ENCODE measurements at places on chromosomes 3 and 15.

DNA sequence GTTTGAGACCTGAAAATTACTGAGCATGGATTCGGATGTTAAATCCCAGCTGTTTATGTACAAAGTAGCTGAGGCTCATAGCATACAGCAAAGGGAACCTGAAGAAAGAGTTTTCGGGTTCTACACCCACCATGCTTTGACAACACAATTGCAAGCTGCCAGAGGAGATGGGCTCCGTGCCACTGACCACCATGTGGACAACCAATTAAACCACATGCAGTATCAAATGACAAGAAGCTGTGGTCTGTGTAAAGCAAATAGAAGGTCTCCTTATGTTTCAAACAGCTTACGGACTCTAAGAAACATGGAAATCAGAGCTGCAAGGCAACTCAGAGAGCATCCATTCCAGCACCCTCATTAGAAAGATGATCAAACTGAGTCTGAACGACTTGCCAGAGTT, 12.9 kb downstream of the GABRB3 start:
- no peak for DNase-seq

DNA sequence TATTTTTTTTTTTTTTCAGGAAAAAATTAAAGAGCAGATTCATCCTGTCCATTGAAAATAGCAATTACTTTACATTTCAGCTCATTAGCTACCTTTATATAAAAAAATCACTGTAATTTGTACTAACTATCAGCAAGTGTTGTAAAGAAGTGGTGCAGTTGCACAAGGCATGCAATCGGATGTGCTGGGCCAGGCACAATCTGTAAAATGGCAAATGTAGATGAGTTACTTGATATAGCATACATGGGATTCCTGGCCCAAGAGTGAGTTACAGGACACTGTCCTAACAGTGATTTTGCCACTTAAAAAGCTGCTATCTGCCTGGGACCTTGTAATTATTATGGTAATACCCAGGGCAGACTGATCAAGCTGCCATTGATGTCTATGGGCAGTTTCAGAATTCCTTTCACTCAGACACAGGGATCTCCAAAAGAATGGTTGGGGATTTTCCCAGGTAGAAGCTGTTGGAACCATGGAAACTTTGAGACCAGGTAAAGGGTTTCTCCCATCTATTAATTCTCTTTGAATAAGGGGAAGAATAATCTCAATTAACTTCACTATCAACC, 182.2 kb upstream of the ICE2 start:
- DNase-seq = no peak

GRCh38 chr3:36227980-36228379, 152.3 kb upstream of the STAC start:
- no peak for DNase-seq

DNA sequence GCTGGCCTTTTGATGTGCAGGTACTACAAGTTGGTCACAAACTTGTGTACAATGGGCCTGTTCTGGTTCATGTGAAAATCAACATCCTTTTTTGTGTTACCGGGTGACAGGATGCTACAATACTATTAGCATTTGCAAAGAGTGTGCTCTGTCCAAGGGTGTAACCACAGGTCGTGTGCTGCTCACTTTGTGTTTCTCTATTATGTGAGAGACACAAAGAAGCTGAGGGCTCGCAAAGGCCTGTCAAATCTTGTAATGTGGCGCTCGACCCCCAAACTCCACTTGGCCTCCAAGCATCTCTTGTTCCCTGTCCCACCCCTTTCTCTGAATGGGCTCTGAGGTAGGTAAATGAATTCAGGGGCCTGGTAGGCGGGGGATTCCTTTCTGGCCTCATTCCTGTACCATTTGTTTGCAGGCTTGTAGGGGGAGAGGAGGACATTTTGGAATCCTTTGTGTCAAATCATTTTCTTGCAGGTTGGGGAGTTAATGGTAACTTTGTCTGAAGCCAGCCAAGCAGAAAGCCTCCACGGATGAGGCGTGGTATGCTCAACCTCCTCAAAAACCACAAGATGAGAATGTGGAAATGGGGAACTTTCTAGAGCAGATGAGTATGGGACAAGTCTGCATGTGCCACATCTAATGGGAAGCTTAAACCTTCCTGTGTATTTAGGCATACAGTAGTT, 109.1 kb downstream of the OPA1 start:
- no peak for DNase-seq

GRCh38 chr3:101675709-101676215, 1.2 kb downstream of the ZBTB11 start:
- DNase-seq = no peak

DNA sequence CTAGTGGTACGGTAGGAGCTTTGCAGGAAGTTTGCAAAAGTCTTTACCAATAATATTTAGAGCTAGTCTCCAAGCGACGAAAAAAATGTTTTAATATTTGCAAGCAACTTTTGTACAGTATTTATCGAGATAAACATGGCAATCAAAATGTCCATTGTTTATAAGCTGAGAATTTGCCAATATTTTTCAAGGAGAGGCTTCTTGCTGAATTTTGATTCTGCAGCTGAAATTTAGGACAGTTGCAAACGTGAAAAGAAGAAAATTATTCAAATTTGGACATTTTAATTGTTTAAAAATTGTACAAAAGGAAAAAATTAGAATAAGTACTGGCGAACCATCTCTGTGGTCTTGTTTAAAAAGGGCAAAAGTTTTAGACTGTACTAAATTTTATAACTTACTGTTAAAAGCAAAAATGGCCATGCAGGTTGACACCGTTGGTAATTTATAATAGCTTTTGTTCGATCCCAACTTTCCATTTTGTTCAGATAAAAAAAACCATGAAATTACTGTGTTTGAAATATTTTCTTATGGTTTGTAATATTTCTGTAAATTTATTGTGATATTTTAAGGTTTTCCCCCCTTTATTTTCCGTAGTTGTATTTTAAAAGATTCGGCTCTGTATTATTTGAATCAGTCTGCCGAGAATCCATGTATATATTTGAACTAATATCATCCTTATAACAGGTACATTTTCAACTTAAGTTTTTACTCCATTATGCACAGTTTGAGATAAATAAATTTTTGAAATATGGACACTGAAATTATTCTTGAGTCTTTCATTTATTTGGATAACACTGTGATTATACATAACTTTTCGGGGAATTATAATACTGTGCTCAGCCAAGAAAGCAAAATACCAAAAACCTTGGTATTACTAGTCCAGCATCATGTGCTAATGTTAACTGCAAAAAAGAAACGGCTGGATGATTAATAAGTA, 2.2 kb downstream of the SOX2 start:
- DNase-seq = no peak

- no peak for DNase-seq
Observed at GRCh38 chr3:18027161-18027939, 284.9 kb upstream of the TBC1D5 start.

DNA sequence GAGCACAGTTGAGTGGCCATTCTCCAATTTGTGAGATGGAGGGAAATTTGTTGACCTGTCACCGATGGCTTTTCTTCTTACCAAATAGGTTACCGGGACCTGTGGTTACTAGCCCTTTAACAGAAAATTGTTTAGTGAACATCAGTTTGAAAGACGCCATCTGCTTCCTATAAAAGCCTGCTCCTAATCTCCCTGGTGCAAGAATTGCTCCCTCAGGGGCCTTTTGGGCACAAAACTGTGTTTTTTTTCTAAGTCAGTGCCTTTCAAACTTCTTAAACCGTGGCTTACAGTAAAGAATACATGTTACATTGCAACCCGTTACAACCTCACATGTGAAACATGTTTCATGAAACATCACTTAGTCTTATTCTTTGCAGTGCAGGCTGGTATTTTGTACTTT, 15.0 kb downstream of the CACNA2D3 start:
- no peak for DNase-seq

GRCh38 chr3:73520931-73521461, 103.7 kb downstream of the PDZRN3 start:
- no peak for DNase-seq

DNA sequence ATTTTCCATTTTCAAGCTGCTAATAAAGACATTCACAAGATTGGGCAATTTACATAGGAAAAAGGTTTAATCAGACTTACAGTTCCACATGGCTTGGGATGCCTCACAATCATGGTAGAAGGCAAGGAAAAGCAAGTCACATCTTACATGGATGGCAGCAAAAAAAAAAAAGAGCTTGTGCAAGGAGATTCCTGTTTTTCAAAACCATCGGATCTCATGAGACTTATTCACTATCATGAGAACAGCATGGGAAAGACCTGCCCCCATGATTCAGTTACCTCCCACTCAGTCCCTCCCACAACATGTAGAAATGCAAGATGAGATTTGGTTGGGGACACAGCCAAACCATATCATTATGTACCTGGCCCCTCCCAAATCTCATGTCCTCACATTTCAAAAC, 202.0 kb downstream of the FNDC3B start:
- no peak for DNase-seq

GRCh38 chr3:153038779-153039178, 123.2 kb upstream of the RAP2B start:
- no peak for DNase-seq

GRCh38 chr3:125054449-125055329, 1.1 kb downstream of the HEG1 start:
- DNase-seq = no peak

DNA sequence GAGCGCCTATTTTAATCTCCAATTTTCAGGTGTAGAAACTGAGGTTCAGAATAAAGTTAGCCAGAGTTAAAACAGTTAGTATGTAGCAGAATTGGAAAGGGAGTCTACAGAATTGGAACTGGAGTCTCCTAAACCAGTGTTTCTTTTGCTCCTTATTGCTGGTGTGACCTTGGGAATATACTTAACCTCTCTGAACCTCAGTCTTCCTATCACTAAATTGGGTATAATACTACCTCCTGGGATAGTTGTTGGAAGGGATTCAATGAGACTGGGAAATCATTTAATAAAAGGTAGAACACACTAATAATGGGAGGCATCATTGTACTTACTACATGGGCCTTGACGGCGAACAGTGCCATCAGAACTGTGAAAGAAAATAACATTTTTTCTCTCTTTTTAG, 55.1 kb downstream of the LPP start:
- DNase-seq = no peak

- no peak for DNase-seq
Observed at GRCh38 chr15:58447271-58448010, 15.7 kb downstream of the LIPC start.

GRCh38 chr3:124584552-124585391, 145.5 kb upstream of the UMPS start:
- DNase-seq = no peak

- no peak for DNase-seq
Observed at GRCh38 chr3:120894316-120895057, 13.5 kb upstream of the STXBP5L start.

GRCh38 chr3:146065573-146066006, 95.4 kb downstream of the PLOD2 start:
- DNase-seq = peak; percentile 54

DNA sequence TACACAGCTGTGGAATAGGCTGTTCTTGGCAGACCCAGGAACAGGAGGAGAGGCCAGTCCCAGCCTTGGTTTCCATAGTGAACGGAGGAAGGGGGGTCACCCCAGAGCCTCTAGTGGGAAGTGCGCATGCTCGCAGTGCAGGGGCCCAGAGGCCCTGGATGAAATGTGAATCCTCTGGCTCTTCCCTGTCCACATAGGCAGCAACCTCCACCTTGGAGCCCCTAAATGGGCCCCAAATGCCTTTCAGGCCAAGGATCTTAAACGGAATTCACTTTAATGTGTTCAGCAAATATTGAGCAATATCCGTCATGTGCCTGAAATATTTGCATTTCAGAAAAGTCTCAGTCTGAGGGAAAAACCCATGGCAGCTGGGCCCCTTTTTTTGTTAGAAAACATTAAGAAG, 3.3 kb upstream of the NDN start:
- no peak for DNase-seq

- DNase-seq = no peak
Observed at GRCh38 chr3:190865828-190866227, 3.3 kb upstream of the GMNC start.

DNA sequence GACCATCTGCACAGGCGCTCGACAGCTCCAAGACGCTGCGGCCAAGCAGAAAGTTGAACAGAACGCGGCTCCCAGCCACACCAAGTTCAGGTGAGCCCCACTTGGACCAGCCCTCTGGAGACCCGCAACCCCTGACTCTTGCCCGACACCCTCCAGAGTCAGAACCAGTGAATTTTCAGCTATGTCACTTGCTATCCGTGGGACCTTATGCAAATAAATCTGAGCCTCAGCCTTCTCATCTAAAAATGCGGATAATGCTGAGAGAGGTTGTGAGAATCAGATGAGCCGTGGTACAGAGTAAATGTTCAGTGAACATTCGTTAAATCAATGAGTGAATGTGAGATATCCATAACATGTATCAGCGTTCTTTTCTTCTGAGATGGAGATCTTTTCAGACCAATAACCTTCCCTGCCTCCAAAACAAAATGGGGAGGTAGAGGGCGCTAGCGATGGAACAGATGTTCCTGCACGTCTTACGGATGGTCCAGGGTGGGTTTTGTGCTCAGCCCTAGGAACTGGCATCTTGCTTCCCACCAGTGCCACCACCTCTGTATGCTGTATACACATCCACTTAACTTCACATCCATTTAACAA, 524 bp downstream of the MRPS11 start:
- peak; percentile 10 for DNase-seq

DNA sequence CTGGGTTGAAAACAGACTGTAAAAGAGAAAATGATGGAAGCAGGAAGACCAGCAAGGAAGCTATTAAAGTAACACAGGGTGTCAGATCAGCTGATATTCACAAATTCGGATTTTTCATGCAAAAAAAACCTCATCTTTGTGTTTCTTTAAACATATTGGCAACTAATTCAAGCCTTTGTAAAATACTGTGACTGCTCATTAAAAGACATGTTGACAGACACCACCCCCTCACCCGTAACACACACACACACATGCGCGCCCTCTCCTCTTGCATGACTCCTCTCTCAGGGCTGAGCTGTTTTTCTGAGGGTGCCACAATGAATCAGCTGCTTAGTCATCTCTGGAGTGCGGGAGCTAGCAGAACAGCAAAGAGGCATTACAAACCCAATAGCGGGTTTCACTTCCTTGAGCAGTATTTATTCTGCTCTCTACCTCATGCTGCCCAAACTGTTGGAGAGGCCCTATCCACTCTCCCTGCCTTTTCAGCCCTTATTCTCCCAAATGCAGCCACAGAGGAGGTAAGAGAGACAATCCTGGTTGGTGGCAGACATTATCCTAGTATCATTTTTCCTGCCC, 35.8 kb upstream of the CCDC80 start:
- DNase-seq = peak; percentile 8

DNA sequence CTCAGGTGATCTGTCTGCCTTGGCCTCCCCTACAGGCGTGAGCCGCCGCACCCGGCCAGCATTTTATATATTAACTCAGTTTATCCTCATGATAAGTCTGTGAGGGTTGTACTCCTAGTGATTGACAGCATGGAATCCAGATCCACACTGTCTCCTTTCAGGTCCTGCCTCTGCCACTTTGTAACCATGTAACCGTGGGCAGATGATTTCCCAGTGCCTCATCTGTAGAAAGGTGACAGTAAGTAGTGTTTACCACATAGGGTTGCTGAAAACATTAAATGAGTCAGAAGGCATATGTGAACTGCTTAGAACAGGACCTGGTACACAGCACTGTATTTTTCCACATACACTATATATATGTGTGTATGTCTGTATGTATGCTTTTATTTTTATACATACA, 2.4 kb downstream of the FYTTD1 start:
- DNase-seq = no peak

Data from hematopoietic multipotent progenitor cell treated with erythropoietin and hydrocortisone succinate and interleukin-3 and kit ligand, for 15 days (in vitro differentiated cells).